Ascending aorta (tissue), 2 donors: ENCODE measurements at places on chromosomes 5 and 9.

- DNase-seq, result no peak
These were observed 615.0 kb downstream of the ZNF608 start for GRCh38 chr5:124131466-124131865.

GRCh38 chr9:120862452-120862851, 14.5 kb downstream of the PHF19 start:
- DNase-seq, result no peak

- DNase-seq, result no peak
These were observed 91.9 kb upstream of the GABRP start for GRCh38 chr5:170691657-170692056.

GRCh38 chr9:22813529-22813928, 366.9 kb downstream of the DMRTA1 start:
- no peak for DNase-seq

DNA sequence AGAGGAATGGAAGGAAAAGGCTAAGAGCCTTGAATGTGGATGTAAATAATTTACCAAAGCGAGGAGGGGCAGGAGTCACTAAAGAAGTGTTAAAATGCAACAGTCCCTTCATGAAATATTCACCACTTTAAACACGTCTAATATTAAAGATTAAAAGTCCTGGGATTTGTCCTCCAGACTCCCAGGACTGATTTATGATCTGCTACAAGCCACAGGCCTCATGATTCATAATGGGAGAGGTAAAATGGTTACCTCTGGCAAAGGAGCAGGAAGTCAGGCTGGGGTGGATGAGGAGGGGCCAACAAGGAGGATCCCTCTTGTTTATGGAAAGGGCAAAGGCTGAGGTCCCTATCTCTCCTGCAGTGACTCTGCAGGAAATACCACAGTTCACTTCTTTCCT, 292.4 kb downstream of the TRIM32 start:
- no peak for DNase-seq

DNA sequence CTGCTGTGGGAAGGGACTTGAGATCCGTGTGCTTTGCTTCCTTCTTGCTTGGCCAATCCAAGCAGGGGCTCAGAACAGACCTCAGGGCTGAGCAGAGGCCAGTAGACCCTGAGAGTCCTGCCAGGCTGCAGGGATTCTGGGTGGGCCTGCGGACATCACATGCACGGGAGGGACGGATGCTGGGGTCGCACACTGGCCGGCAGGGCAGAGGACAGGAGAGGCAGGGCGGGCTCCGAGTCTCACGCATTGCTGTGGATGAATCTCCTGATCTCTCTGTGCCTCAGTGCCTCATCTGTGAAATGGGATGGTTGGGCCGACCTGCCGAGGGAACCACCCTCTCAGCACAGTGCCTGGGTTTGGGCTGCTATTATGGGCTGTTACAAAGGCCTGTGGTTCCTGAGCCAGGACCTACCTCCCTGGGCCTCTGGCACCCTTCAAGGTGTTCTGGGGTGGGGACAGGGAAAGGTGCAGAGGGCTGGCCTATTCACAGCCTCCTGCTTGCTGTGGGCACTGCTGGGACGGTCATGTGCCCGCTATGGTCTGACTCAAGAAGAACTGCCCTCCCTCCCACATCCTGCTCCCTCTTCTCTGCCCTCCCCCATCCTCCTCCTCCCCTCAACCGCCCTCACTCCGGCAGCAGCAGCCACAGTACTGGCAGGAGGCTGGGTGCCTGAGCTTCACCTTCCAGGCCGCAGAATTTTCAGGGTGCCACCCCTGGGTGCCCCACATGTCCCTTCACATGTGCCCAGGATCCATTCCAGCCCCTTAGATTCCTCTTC, 43.3 kb downstream of the NCS1 start:
- no peak for DNase-seq

DNA sequence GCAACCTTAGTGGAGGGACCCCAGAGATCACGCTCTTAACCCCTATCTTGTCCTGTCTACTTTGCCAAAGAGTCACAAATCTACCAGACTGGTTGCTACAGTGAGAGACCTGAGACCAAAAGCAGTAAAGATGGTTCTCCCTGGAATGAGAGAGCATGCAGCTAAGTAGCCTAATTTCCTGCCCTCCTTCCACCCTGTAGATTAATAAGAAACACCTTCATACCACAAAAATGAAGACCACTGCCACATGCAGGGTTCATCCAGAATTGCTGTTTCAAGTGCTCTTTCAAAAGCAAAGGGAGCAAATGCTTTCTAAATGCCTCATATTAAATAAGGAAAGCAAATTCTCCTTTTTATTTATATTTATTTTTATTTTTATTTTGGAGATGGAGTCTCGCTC, 119.1 kb downstream of the UGCG start:
- DNase-seq, result no peak

GRCh38 chr5:141843156-141843927, 34.9 kb downstream of the PCDH1 start:
- no peak for DNase-seq

DNA sequence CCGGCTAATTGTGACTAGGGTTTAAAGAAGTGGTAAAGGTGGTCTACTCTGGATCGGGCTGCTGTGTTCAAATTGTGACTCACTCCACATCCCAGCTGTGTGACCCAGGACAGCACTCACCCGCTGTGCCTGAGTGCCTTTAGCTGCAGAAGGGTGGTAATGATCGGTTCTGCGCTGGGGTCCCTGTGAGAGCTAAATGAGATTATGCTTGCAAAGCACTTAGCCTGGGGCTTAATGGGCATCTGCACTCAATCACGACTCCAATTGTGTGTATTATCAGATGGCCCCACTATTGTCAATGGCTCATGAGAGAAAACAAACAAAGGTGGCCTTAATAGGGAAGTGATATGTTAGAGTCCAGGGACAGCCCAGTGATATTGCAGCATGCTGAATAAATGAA, 25.1 kb upstream of the TBC1D2 start:
- no peak for DNase-seq

DNA sequence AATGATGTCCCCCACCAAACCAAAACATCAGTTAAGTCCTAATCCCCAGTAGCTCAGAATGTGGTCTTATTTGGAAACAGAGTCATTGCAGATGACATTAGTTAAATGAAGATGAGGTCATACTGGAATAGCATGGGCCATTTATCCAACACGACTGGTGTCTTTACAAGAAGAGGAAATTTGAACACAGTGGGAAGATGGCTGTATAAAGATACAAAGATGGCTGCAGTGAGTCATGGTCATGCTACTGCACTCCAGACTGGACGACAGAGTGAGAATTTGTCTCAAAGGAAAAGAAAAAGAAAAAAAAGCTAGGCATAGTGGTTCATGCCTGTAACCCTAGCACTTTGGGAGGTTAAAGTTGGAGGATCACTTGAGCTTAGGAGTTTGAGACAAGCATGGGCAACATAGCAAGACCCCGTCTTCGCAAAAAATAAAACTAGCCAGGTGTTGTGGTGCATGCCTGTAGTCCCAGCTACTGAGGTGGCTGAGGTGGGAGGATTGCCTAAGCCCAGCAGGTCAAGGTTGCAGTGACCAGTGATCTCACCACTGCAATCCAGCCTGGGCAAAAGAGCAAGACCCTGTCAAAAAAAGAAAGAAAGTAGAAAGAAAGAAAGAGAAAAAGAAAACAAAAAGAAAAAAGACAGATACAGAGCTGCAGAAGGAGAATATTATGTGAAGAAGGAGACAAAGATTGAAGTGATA, 130.0 kb upstream of the CDKN2B start:
- DNase-seq, result no peak

GRCh38 chr5:158486566-158486965, 613.1 kb downstream of the EBF1 start:
- DNase-seq, result no peak

DNA sequence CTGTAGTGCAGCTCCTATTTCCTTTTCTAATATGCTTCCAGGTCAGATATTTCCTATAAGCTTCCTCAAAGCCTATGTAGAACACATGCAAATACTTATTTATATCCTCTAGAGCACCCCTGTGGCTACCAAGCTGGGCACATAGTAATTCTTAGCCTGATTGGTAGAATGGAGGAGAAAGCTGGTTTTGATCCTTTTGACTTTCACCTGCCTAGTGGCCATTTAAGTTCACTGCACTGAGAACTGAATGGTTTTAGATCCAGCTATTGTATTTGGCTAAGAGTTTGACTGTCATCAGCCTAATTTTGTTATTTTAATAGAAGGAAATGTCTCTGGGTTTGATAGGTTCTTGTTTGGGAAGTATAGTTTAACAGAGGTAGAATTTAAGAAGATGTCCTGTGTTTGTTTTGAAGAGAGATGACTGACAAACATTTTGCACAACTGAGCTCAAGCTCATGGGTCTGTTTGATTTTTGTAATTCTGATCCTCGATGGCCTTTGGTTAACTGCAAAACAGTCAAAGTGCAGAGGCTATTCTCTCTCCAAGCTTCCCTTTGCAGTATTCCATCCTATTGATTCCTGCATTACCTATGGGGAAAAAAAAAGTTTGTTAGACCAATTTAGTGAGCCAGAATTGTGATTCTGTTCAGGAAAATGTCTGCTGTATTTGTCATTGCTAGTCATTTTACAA, 85.4 kb downstream of the KCNN2 start:
- no peak for DNase-seq

DNA sequence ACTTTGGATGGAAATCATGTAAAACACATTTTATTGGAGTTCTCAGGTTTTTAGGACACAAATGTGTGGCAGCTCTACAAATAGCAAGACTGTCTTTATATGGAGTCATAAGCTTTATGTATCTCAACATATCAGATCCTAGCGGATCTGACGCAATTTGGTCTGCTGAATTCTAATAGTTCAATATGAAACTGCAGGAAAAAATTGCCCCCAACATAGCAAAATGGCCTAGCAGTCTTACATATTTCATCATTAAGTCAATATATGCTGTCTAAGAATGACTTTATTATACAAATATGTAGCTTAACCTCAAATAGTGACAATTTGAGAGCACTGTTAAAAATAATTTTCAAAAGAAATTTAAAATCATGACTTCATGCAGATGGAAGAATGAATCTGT, 244.3 kb downstream of the TAF11L14 start:
- DNase-seq, result no peak

DNA sequence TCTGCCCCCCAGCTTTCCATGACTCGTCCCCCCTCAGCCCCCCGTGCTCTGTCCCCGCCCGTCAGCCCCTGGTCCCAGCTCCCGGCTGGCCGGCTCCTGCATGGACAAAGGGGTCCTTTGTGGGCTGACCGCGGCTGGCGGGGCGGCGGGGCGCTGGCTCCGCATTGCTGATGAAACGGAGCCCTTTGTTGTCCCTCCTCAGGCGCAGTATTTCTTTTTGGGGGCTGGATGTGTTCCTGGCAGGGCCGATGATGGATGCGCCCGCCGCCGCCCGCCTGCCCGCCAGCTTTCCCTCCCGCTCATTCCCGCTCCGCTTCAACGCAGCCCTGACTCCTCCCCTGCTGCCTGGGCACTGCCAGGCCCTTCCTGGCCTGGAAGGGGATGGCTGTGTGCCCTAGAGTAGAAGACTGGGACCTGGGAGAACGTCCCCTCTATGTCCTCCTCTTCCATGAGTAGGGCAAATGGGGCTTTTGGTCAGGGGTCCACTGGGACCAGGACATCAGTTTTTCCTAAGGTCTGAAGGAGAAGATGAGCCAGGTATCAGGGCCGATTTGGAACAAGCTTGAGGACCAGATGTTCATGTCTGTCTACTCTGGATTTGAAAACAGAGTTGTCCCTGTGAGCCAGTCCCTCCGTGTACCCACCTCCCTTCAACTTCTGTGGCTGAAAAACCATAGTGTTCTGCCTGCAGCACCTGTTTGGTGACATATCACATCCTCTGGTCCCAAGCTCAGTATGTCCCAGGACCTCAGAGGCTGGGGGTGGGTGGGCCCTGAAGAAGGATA, 29.0 kb downstream of the CXXC5 start:
- DNase-seq, result no peak

- no peak for DNase-seq
These were observed 58.1 kb downstream of the OXCT1 start for GRCh38 chr5:41812156-41812555.

GRCh38 chr5:153617190-153617589, 126.7 kb downstream of the GRIA1 start:
- no peak for DNase-seq

DNA sequence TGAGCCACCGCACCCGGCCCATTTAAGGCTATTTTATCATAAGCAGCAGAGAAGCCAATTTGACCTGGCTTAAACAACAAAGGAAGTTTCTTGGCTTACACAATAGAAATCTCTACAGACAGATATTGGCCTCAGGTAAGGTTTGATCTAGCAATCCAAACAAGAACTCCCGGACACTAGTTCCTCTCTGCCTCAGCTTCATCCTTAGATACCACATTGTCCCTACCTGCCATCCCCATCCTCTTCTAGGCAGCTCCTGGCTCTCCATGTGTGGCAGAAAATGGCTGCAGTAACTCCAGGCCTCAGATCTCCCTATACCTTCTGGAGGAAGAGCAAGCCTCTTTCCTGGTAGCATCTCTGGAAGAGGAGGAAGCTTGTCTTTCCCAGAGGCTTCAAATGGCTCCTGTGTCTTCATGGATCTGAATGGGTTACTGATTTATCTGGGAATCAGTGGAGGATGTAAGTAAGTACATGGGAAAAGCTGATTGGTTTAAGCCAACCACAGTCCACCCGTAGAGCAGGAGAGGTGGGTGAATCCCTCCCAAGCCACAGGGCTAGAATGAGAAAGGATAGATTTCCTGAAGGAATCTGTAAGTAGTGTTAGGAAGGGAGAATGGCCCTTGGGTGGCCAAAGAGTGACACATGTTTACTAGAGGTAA, 26.7 kb upstream of the AOPEP start:
- no peak for DNase-seq

- DNase-seq, result no peak
These were observed 70.9 kb downstream of the LMNB1 start for GRCh38 chr5:126847826-126848251.

DNA sequence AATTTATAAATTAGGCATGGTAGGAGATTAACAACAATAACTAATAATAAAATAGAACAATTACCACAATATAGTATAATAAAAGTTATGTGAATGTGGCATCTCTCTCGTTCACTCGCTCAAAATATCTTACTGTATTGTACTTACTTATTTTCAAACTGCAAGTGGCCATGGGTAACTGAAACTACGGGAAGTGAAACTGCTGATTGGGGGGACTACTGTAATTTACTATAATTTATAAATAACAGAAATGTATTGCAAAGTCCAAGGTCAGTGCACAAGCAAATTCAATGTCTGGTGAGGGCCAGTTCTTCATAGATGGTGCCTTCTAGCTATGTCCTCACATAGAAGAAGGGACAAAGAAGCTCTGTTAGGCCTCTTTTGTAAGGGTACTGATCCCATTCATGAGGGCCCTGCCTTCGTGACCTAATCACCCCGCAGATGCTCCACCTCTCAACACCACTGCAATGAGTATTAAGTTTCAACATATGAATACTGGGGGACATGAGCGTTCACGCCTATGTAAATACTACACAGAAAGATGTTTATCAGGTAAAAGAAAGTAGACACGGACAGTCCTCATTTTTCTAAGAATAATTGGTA, 39.0 kb downstream of the KCNIP1 start:
- DNase-seq, result no peak

GRCh38 chr5:143063175-143063970, 293.2 kb downstream of the ARHGAP26 start:
- DNase-seq, result no peak
